ENCODE measurements at places on chromosomes 16 and 17. TPM values are rescaled to one million over a fixed set of nuclear protein-coding genes. Genes with fewer than 3 reads are reported as not detected.

DNA sequence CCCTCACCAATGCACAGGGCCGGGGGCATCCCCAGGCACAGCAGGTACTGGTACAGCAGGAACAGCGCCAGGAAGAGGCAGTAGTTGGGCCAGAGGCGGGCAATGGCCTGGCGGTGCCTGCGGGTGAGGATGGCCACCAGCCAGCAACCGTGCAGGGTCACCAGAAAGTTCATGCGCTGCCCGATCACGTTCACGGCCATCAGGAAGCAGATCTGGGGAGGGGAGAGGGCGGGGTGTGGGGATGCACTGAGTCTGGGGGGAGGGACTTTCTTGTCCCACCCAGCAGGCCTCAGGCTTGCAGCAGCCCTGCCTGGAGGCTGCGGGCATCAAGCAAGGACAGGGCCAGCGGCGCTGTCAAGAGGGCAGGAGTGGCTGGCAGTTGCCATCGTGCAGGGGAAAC lies 25.4 kb downstream of the CTU2 start:
- DNase-seq, result no peak

GRCh38 chr17:65078441-65079160 lies 22.1 kb upstream of the GNA13 start:
- no peak for DNase-seq

- peak; percentile 88 for DNase-seq
These were observed 15.8 kb downstream of the SNX20 start for GRCh38 chr16:50665128-50665878.

DNA sequence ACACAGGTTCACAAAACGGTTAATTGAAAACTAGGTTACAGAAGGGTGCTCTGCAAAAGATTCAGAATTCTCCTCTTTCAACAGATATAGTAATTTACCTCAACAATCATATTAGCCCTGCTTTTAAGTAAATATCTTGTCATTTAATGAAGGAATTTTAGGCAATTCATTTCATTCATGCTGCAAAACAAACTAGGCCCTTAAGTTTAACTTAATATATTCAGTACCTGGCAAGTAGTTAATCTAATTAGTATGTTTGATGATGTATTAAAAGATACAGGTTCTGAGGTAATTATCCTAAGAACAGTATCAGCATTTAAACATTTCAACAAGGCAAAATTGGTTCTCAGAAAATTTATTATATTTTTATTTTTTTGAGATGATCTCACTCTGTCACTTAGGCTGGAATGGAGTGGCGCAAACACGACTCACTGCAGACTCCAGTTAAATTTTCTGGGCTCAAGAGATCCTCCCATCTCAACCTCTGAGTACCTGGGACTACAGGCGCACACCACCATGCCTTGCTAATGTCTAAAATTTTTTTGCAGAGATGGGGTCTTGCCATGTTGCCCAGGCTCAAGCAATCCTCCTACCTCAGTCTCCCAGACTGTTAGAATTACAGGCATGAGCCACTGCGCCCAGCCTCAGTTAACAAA lies 44.9 kb downstream of the SMURF2 start:
- DNase-seq, result no peak

- DNase-seq, result peak; percentile 31
These were observed 113.3 kb downstream of the VPS53 start for GRCh38 chr17:601244-601925.

GRCh38 chr16:85522308-85522841 lies 90.7 kb upstream of the GSE1 start:
- no peak for DNase-seq

DNA sequence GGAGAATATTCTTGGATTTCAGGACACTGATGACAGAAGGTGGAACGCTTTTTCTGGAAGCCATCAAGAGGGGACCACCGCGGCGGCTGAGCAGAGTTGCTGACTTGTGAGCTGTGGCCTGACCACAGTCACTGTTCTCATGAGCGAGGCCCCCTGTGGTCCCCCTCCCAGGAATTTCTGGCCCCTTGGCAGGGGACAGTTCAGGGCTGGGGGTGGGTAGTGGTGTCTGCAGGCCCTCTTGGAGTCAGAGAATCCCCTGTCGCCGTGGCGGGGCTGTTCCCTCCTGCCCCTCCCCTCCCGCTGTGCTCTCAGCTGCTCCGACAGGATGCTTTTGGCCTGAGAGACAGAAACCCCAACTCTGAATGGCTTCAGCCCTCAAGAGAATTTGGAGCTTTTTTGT lies 292.0 kb downstream of the SEC14L1 start:
- DNase-seq, result no peak

DNA sequence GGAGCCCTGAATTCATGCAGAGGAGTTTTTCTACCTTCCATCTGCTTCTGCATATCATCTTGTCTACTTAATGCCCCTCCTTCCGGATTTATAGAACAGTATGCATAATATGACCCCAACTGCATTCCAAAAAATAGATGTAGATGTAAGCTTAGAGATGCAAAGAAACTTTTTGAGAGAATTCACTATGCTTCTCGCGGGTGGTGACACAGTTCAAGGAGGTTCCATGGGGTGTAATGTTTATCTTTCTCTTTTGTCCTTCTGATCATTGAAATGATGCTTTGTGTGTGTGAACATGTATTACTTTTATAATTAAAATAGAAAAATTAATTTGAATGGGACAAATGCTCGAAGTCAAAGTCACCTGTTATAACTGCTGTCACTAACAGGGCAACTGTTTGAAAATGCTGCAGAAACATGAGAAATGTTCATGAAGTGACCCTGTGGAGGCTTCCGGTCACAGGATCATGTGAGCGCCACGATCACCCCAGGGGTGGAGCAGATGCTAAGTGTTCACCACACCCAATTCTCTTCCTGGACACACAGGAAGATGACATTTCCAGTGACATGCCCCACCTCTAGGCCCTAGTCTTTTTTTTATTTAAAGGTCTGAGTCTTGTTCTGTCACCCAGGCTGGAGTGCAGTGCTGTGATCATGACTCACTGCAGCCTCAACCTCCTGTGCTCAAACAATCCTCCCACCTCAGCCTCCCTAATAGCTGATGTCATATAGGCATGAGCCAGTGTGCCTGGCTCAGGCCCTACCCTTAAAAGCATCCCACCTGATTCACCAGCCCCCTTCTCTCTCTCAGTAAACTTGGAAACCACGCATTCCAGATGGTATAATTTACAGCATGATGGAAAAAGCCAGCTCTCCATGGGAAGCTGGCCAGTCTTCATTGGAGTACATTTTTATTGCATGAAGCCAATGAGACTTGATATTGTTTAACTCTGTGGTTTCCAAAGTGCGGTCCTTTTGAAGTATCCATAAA lies 21.0 kb upstream of the AGRP start:
- no peak for DNase-seq

DNA sequence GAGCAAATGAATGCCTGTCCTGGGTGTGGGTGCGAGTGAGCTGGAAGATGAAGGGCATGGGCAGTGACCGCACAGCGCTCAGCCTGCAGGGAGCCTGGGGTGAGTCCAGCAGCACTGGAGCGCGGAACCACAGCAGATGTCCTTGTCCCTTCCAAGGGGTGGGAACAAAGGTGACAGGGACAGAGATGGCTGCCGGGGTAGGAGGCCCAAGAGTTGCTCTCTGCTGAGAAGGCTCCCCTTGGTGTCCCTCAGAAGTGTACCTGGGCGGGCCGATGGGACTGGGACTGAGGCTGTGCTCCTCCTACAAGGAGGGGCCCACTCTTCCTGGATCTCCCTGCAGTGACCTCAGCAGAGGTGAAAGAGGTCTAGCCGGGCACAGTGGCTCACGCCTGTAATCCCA lies 7.6 kb upstream of the PGAP6 start:
- no peak for DNase-seq

DNA sequence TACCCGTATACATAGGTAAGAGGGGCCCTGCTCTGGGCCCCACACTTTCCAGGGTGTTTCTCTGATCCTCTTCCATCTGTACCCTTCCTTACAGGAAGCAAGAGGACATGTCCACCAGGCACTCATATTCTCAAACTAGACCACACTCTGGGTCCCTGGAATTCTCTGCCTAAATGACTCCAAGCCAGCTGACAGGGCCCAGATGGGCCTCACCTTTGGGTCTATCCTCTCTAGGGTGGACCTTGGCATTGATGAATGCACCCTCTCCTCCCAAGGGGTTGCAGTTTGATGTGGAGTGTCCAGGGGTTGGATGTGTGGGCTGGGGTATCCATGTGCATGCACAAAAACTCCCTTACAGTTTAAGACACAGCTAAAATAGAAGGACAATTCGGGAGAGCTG lies 95.8 kb downstream of the ASIC2 start:
- no peak for DNase-seq

- no peak for DNase-seq
These were observed 7.1 kb downstream of the FZD2 start for GRCh38 chr17:44564429-44564828.

KCNJ12 gene
- 2.4 TPM for total RNA-seq

ITGB3 gene
- total RNA-seq, result 10.6 TPM

SPHK1 gene
- total RNA-seq, result 4.0 TPM

LITAFD gene
- not detected for total RNA-seq

CD300E gene
- 0.35 TPM for total RNA-seq

Data from mucosa of gallbladder (tissue), 1 donor.